Cerebellum (tissue), 4 donors: ENCODE measurements at places on chromosomes 2 and 18. TPM values are rescaled to one million over a fixed set of nuclear protein-coding genes. Genes with fewer than 3 reads are reported as not detected.

GRCh38 chr2:240477916-240478315, 42.5 kb downstream of the GPC1 start:
- DNase-seq: no peak

DNA sequence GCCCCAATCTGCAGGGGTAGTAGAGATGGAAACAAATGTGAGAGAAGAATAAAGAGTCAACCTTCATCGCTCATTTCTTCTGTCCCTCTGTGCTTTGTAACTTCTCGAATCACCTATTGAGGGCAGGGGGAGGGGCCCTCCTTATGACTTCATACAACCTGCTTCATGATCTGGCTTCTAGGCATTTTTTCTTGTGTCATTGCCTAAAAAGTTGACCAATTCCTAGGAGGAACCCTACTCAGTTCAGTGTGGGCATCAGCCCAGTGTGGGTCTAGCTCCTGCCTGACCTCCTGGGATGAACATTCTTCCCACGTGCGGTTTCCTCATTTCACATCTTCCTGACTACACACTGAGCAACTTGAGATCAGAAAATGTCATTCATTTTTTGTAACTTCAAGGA, 46.3 kb upstream of the CREB1 start:
- DNase-seq: no peak

GRCh38 chr2:239162141-239162821, 238.5 kb downstream of the HDAC4 start:
- DNase-seq: no peak

DNA sequence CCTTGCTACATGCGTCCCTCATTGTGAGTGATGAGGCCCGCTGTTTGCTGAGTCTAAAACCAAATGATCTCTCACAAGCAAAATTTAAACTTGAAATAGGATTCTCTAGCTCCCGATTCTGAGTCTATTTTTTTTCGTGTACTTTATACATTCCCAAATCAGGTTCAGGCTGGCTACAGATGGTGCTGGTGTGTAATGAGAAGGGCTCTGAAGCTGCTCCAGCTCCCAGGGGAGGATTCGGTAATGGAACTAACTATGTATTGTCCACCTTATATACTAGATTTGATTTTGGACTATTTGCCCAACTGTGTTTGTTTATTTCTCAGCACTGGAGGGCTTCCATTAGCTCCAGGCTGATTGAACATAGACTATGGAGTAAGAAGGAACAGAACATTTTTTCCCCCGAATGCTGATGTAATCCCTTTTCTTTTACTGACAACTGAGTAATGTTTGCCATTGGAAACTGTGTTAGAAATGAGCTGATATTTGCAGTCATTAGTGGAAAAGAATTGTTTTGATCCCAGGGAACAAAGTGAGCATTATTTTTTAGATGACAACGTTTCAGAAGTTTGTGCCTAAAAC, 274.0 kb upstream of the FIGN start:
- DNase-seq: no peak

GRCh38 chr2:225573603-225574002, 174.1 kb downstream of the NYAP2 start:
- no peak for DNase-seq

- no peak for DNase-seq
Observed at GRCh38 chr2:14297340-14297739, 335.2 kb upstream of the LRATD1 start.

TANC1 gene
- 40.3 TPM for total RNA-seq

IL36B gene
- total RNA-seq: not detected

WNT10A gene
- total RNA-seq: 0.27 TPM
